ENCODE measurements at places on chromosomes 4 and X.

GRCh38 chr4:20617678-20618396, 82.4 kb upstream of the PACRGL start:
- DNase-seq = no peak

GRCh38 chr4:40525752-40526598, 103.7 kb downstream of the RBM47 start:
- DNase-seq = peak; percentile 70

- peak; percentile 85 for DNase-seq
Observed at GRCh38 chr4:73222466-73223257, 35.9 kb downstream of the ANKRD17 start.

DNA sequence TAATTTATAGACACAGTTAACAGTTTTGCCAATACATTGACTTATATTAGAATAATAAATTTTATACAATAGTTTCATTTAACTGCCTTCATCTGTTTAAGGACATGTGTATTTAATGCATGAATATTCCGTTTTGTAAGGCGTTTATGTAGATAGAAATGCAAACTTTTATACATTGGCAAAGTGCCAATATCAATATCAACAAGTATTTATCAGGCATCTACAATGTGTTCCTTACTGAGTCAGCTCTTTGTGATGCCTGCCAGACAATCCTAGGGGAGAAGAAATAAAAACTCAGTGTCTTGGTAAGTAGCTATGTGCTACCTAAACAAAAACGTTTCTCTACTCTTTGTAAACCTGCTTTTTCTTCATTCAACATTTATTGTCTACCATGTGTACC, 1142.2 kb downstream of the C4orf33 start:
- DNase-seq = no peak

DNA sequence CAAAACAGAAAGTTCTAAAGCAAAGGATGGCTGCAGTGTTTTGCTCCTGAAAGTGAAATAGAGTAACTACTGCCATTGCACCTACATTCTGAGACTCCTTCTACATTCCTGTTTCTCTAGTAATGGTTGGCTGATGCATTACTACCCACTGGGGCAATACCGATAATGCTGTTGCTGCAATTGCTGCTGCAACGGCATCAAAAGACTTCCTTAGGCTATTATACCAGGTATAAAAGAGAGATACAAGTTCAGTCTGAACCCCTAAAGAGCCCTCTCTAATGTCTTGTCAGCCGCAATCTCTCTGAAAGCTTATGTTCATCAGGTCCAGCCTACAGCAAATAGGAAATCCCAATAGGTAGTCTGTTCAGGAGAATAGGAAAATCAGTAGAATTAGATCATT, 338.4 kb downstream of the PABPC4L start:
- no peak for DNase-seq

- no peak for DNase-seq
Observed at GRCh38 chr4:150562250-150562649, 19.7 kb upstream of the MAB21L2 start.

GRCh38 chrX:27162496-27162895, 300.6 kb downstream of the PPP4R3C start:
- DNase-seq = no peak

DNA sequence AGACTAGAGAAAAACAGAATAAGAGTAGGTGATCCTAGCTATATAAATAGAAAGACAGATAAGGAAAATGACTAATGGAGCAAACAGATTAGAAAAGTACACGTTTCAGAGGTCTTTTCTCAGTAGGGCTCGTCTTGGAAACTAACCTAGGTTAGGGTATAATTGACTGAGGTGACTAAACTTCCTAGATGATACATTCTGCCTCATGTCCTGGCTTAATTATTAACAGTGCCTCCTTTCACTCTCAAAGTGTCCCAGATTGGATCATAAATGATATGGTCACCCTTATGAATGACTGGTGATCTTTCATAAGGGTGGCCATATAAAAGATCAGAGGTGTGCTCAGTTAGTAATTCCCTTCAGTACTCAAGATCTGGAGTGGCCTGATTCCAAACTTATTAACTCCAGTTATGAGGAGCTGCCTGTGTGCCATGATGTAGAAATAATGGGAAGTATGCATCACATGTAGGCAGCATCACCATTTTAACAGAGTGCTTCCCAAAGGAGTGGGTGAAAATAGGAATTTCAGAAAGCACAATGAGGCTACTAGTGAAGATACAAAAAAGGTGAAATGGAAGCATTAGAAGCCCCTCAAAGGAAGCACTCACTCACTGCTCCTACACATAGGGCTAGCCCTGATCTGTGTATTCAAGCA, 14.7 kb upstream of the GRIA3 start:
- peak; percentile 1 for DNase-seq

- DNase-seq = no peak
Observed at GRCh38 chrX:133746593-133746992, 238.8 kb downstream of the GPC3 start.

DNA sequence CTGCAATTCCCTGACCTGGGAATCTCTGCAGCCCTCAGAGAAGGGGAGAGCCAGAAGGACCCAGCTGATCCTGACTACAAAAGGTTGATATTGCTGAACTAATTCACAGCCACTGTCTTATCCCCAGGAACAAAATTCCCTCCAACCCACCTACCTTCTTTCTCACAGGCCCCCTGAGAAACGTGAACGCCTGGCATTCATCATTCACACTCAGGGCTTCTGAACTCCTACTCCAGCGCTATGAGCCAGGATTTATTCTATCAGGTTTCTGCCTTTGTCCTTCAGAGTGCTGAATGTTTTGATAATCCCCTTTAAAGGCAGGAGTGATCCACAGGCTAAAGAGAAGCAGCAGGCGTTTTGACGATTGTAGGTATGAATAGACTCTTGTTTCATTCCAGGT, 76.5 kb downstream of the KCNIP4 start:
- no peak for DNase-seq

DNA sequence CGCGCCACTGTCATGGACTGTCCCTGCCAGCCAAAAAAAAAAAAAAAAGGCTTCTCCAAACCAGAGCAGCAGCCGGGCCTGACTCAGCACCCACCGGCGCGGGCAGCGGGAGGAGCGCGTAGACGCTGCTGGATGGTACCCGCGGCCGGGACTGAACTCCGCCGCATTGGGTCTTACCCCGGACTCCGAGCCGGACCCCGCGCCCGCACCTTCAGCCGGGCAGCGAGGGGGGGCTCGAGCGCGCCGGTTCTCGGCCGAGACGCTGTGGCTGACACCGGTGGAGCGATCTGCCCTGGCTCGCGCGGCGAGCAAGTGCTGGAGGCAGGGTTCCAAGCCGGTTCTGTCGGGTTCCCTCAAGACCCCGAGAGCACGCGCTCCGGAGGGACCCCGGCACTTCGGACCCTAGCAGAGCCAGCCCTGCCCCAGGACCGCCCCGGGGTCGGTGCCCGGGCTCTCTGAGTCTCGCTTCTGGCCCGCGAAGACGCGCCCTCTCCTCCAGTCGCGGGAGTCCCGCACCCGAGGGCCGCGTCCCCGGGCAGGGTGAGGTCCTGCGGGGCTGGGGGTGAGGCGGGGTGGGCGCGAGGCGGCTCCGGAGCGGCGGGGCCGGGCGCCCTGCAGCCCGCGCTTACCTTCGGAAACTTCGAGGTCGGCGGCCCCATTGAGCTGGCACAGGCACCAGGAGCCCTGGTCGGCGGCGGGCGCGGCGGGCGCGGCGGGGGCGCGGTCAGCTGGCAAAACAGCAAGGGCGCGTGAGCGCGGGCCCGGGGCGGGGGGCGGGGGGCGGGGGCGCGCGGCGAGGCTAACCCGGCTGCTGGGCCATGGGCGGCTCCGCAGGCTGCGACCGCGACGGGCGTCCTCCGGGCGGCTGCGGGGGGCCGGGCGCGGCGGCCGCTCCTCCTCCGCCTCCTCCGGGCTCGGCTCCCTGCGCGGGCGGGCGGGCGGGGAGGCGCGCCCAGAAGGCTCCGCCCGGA, 11.8 kb upstream of the MAN2B2 start:
- peak; percentile 7 for DNase-seq

GRCh38 chr4:38605753-38606586, 58.0 kb upstream of the KLF3 start:
- DNase-seq = no peak

DNA sequence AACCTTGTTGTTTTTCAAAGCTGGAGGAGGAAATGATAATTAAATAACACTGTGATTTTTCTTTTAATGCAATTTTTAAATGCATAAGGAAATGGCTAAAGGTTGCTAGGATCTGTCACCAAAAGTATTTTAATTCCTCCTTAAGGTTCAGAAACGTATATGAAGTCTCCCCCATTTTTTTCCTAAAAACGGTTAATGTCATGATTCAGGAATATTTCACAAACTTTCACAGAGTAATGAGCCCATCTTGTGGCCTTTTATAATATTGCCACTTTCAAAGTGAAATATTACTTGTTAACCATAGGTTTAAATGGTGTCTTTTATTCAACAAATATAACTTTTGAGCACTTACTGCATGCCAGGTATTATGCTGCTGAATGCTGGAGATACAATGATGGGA, 99.5 kb upstream of the USP38 start:
- DNase-seq = no peak

- no peak for DNase-seq
Observed at GRCh38 chrX:125436855-125437254, 117.2 kb downstream of the TEX13C start.

GRCh38 chr4:3756343-3757059, 9.7 kb upstream of the ADRA2C start:
- no peak for DNase-seq

GRCh38 chr4:91958596-91958995, 345.2 kb upstream of the GRID2 start:
- DNase-seq = no peak

GRCh38 chrX:46589977-46590723, 16.6 kb downstream of the CHST7 start:
- DNase-seq = no peak

GRCh38 chrX:2928191-2928582, 952 bp downstream of the ARSD start:
- no peak for DNase-seq

- DNase-seq = no peak
Observed at GRCh38 chr4:33467291-33467690, 2747.1 kb downstream of the PCDH7 start.

DNA sequence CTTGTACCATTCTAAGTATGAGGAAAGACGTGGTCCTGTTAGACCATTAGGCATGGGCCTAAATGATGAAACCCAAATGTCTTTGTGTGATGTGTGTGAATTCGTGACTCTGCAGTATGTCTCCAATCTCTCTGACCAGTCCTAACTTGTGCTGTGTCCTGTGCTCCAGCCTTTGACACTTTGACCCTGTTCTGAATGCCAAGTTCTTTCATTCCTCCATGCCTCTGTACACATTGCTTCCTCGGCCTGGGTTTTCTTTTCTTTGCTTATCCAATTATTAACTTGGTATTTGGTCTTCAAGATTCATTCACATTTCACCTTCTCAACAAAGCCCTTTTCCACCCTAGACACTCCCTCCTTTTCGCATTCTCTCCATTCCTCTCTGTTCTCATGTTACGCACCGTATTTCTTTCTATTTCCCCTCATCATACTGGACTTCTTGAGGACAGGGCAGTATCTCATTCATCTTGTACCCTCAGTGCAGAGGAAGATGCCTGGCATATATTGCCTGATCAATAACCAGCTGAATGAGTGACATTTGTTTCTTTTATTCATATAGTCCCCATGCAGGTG, 138.7 kb downstream of the F11 start:
- DNase-seq = no peak

DNA sequence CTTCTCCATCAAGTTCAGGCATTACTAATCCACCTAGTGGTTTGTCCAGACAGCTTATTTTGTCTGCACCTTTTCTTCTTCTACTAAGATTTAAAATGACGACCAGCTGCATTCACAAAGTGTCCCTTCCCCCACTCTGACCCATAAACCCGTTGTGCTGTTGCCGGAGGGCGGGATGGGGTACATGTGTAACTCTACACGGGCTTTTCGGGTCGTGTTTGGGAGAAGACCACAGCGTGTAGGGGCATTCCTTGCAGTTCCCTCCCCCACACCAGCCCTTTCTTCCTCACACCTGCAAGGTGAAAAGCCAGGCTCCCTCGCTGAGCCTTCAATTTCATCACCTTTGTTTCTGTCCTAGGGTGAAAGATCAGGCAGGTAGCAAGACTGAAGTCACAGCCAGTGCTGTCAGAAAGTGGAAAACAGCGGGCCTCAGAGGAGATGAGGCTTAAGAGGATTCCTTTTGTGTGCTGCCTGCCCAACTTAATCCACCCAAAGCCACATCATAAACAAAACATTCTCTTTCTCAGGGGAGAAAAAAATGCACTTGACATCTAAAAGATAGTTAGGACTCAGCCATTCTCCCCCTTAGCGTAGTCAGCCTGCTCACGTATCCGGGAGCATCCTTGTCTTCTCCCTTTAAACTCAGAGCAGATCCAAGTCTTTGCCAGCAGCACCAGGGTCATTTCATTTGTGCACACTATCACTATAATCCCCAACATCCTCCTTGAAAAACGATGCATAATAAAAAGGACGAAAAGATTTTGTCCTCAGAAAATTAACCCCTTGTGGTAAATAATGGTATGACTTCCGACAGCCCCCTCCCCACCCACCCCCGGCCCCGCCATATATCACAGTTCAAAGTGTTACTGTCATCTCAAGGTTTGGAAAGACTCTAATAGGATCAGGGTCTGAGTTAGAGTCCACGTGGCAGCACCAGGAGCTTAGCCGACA, 599.0 kb downstream of the RAB28 start:
- DNase-seq = no peak

- no peak for DNase-seq
Observed at GRCh38 chrX:148995661-148996060, 495.2 kb downstream of the AFF2 start.

DNA sequence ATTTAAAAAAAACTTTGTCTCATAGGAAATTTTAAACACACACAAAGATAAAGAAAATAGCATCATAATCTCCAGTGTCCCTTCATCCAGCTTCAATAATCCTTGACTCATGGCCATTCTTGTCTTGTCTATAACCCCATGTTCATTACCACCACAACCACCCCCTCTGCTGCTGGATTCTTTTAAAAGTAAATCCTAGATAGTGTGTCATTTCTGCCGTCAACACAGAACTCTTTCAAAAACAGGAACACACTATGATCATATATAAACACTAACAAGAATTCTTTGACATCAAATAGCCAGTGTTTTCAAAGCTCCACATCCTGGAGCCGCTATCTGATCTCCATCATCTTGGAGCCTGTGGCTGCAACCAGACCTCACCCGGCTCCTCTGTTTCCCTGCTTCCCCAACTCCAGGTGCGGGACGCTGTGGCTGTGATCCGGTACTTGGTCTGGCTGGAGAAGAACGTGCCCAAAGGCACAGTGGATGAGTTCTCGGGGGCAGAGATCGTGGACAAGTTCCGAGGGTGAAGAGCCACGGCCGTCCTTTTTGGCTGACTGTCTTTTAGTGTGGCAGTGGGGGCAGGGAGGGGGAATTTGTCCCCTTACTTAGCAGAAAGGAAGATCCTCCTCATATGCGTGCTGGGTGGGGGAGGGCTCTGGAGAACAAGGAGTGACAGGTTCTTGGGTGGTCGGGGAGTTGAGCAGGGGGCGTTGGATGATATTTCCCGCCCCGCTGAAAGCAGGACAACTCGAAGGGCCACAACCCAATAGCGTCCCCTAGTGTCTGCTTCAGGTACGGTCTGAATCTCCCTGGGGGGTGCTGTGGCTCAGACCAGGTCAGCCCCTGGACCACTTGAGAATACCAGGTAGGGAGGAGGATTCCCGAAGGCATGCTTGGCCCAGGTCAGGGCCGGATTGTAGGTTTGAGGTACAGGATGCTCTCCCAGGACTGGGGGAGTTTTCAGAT, 15.6 kb downstream of the XPNPEP2 start:
- DNase-seq = no peak
